Progenitor cell of endocrine pancreas (in vitro differentiated cells): ENCODE measurements at places on chromosomes 6 and 20. TPM values are rescaled to one million over a fixed set of nuclear protein-coding genes. Genes with fewer than 3 reads are reported as not detected.

DNA sequence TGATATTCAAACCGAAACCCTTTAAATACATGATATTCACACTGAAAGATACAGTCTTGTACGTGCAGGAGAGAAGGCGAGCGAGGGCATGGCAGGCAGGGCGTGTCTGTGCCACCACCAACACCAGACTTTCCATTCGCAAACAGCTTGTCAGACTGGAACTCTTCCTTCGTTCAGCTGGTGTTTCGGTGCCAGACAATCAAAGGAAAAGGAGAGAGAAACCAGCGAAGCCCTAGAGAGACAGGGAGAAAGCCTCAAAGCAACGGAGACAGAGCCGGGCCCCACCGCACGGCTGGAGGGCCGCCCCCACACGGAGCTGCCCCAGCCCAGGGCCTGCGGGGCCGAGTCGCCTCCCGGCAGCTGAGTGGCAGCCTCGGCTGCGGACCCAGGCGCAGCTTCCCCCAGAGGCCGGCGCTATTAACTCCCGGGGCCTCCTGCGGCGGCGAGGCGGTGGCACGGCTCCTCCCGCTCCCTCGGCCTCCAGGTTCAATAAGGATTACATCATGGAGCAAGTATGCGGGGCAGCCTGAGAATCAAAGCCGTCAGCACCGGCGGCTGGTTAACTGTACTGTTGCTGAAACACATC lies 32.1 kb upstream of the NR2E1 start:
- no peaks in the 10 kb centered on the region for H3K36me3 ChIP-seq
- H3K27me3 ChIP-seq = peaks cover 74% of the 10 kb centered on the region
- DNase-seq = peak; percentile 82
- H3K4me1 ChIP-seq = peaks cover 10% of the 10 kb centered on the region

DNA sequence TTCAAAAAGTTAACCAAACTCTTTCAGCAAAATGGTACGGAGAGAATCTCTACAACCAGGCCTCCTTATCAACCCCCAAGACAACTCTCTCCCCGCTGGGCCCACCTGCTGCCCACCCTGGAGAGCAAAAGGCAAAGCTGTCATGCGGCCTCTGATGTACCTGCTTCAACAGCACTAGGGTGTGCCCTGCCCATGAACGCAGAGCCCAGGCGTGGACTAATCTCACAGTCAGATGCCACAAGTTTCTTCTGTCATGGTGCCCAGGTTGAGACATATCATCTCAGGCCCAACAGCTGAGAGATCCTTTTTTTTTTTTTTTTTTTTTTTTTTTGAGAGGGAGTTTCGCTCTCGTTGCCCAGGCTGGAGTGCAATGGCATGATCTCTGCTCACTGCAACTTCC lies 26.3 kb downstream of the SLC2A4RG start:
- no peak for DNase-seq
- no peak overlapping the region for H3K27ac ChIP-seq
- H3K27me3 ChIP-seq = no peaks in the 10 kb centered on the region

- no peaks in the 10 kb centered on the region for H3K27me3 ChIP-seq
- H3K4me3 ChIP-seq = no peak overlapping the region
- no peak overlapping the region for H3K27ac ChIP-seq
- H3K36me3 ChIP-seq = peaks cover 8% of the 10 kb centered on the region
- DNase-seq = no peak
Measured at GRCh38 chr6:167045828-167046580, 46.8 kb downstream of the CEP43 start.

- DNase-seq = no peak
- no peak overlapping the region for H3K4me3 ChIP-seq
- H3K27me3 ChIP-seq = no peaks in the 10 kb centered on the region
- H3K36me3 ChIP-seq = peaks cover 6% of the 10 kb centered on the region
- H3K27ac ChIP-seq = no peak overlapping the region
Measured at GRCh38 chr6:76026101-76026500, 46.4 kb downstream of the IMPG1 start.

GRCh38 chr6:7252390-7252789 lies 60.6 kb downstream of the SSR1 start:
- no peak for DNase-seq
- peaks cover 9% of the 10 kb centered on the region for H3K4me1 ChIP-seq
- no peaks in the 10 kb centered on the region for H3K27me3 ChIP-seq
- H3K4me3 ChIP-seq = no peak overlapping the region

DNA sequence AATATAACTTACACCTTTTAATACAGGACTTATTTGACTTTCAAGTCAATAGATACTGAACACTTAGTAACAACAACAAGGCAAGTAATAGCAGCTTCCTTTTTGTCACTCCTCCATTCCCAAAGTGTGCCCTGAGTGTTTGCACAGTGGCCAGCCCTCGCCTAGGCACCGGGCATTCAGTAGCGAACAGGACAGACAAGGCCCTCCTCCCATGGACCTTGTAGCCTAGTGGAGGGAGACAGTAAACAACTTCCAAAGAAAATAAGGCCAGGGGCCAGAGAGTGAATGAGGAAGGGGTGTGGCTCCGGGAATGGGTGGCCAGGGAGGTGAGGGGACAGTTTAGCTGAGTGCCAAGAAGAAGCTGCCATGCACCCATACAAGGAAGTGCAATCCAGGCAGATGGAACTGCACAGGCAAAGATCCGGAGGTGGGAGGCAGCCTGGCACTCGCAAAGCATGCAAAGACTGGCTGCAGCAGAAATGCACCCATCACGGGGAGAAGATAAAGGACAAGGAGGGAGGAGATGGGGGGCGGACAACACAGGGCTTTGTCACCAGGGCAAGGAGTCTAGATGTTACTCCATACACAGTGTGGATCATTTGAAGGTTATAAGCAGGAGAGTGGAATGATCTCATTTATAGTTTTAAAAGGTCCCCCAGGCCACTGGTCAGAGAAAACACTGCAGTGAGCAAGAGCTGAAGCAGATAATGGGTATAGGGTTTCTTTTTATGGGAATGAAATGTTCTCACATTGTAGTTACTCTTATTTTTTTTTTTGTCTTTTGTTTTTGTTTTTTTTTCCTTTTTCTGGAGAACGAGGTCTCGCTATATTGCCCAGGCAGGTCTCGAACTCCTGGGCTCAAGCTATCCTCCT lies 32.2 kb downstream of the ATP9A start:
- H3K27ac ChIP-seq = peak overlapping the region; percentile 62
- no peak for DNase-seq
- no peaks in the 10 kb centered on the region for H3K36me3 ChIP-seq
- H3K4me3 ChIP-seq = no peak overlapping the region
- H3K27me3 ChIP-seq = no peaks in the 10 kb centered on the region

DNA sequence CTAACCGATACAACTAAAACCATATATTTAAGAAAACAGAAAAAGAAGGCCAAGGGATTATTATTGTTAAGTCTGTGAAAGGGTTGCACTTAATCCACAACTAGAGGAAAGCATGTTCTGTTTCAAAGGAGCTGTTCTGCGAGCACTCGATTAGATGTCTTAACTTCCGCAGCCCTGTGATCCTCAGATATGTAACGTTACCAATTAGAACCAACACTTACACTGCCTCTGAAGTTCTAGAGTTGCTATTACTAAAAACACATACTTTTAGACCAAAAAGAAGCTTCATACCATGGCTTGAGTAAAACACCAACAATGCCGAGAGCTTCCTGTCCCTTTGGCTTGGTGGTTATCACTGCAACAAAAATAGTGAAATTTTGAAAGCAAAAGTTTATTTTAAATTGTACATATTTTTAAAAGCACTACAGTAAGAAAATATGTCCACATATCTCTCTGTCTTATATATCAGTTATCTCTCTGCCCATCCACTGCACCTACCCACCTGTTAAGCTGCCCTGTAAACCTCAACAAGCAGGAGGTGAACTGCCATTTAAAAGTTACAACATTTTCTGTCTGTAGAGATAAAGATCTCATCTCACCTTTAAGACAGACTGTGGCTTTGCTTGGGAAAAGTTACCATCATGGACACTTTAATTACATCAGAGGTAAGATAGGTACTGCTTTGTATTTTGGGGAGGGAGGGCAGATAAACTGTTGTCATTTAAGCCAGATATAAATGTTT lies 7.1 kb upstream of the DUSP22 start:
- DNase-seq = no peak
- H3K27ac ChIP-seq = no peak overlapping the region
- H3K4me1 ChIP-seq = no peaks in the 10 kb centered on the region

GRCh38 chr6:155962276-155962675 lies 506.6 kb upstream of the NOX3 start:
- no peak overlapping the region for H3K4me3 ChIP-seq
- H3K4me1 ChIP-seq = peaks cover 12% of the 10 kb centered on the region
- H3K27ac ChIP-seq = no peak overlapping the region
- DNase-seq = no peak
- no peaks in the 10 kb centered on the region for H3K27me3 ChIP-seq

DNA sequence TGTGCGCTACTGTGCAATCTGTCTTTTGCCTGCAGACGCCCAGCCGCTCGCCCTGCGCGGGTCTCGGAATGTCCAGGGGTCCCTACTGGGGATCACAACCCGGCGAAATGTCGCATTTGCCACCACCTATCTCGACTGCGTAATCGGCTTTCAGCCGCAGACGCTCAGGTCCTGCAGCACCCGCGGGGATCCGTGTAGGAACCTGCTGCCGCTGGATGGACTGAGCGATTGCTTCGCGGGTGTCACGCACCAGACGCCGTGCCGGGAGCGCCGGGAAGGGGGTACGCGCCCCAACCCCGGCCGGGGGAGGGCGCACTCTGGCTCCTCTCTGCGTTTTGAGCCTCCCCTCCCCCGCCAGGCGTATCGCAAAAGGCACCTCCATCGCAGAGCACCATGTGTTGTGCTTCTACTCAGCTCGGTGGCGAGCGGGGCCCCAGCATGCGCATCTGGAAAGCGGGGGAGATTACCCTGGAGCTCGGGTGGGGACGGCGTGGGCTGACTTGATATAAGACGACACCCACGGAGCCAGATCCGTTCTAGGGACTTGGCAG lies 747 bp upstream of the PTPRA start:
- no peak overlapping the region for H3K27ac ChIP-seq
- peak; percentile 41 for DNase-seq
- H3K4me3 ChIP-seq = peak overlapping the region; percentile 81
- H3K36me3 ChIP-seq = peaks cover 3% of the 10 kb centered on the region
- H3K4me1 ChIP-seq = peaks cover 18% of the 10 kb centered on the region

Gene BPIFB1
- total RNA-seq = not detected in 2 replicates

DNA sequence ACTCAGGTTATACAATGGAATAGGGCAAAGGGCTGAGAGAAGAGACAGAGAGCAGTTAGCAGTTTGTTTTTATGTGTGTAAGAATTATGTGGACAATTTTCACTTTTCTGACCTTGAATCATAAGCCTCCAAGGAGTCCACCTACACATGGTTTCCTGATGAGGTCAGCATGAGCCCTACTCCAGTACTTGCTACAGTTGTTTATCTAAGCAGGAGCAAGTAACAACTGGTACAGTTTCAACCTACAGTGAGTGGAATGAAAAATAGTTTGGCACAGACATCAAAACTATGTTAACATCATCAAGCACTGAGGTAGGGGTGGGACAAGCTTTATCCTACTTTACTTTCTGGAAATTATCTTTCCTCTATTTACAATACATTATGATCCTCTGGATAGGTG lies 426.7 kb upstream of the ID4 start:
- H3K4me3 ChIP-seq = no peak overlapping the region
- H3K27ac ChIP-seq = no peak overlapping the region
- no peak for DNase-seq
- no peaks in the 10 kb centered on the region for H3K27me3 ChIP-seq
- H3K36me3 ChIP-seq = peaks cover 6% of the 10 kb centered on the region

Gene KCNK5
- 2.0 and 2.3 TPM in 2 replicates for total RNA-seq

Gene LKAAEAR1
- not detected in 2 replicates for total RNA-seq

DNA sequence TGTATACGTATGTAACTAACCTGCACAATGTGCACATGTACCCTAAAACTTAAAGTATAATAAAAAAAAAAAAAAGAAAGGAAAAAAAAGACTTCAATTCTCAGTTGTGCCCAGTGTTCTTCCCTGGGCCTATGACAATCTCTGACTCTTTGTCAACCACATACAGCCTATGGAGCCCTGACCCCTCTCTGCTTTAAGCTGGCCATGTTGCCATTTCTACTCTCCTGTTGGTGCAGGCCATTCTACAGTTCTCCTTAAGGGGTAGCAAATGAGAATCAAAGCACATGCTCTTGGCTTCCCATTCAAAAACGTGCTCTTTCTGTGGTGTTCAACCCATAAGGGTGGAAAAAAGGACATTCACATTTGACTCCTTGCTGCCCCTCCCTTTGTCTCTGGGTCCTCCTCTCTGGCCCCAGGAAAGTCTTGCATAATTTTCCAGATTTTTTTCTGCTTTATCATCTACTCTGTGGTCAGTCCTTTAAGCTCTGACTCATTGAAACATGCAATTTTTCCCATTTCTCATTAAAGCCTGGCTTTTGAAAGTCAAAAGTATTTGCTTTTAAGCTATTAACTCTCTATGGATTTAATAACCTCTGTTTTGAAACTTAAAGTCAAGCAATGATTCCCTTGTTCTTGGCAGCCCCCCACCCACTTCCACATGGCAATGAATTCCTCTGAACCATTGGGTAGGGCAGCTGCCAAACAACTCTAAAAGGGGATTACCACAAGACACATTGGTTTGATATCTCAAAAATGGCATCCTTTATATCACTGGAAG lies 208.6 kb upstream of the MCHR2 start:
- H3K27me3 ChIP-seq = no peaks in the 10 kb centered on the region
- H3K4me3 ChIP-seq = no peak overlapping the region
- no peak for DNase-seq
- H3K27ac ChIP-seq = no peak overlapping the region

Gene TBP
- 20.0 and 20.3 TPM in 2 replicates for total RNA-seq

GRCh38 chr20:53642196-53643030 lies 48.8 kb upstream of the ZNF217 start:
- DNase-seq = no peak
- no peaks in the 10 kb centered on the region for H3K27me3 ChIP-seq
- peaks cover 10% of the 10 kb centered on the region for H3K4me1 ChIP-seq
- H3K36me3 ChIP-seq = no peaks in the 10 kb centered on the region
- peak overlapping the region; percentile 89 for H3K27ac ChIP-seq
- no peak overlapping the region for H3K4me3 ChIP-seq

GRCh38 chr6:92701425-92702096 lies 717.8 kb downstream of the EPHA7 start:
- H3K4me3 ChIP-seq = no peak overlapping the region
- no peaks in the 10 kb centered on the region for H3K27me3 ChIP-seq
- no peaks in the 10 kb centered on the region for H3K4me1 ChIP-seq
- DNase-seq = no peak
- H3K27ac ChIP-seq = no peak overlapping the region

GRCh38 chr20:34526466-34526865 lies 10.2 kb downstream of the DYNLRB1 start:
- peak overlapping the region; percentile 46 for H3K27ac ChIP-seq
- H3K27me3 ChIP-seq = no peaks in the 10 kb centered on the region
- DNase-seq = no peak
- peaks cover 23% of the 10 kb centered on the region for H3K36me3 ChIP-seq

DNA sequence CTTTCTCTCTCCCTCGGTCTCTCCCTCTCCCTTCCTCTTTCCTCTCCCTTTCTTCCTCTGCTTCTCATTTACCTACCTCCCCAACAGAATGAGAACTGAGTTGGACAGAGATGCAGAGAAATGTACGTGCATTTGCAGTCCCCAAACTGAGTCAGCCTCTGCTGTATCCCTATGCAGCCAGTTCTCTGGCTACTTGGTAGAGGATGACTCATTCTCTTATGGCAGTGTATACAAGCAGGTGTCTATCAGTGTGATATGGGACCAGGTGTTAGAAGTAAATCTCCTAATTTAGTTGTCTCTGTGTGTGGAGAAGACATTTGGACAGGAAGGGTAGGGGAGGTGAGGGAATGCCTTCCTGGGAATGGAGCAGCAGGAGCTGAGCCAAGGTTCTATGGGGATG lies 470.8 kb downstream of the CD109 start:
- peaks cover 3% of the 10 kb centered on the region for H3K4me1 ChIP-seq
- no peak overlapping the region for H3K27ac ChIP-seq
- H3K4me3 ChIP-seq = no peak overlapping the region
- no peak for DNase-seq
- H3K27me3 ChIP-seq = no peaks in the 10 kb centered on the region

Gene SLC22A16
- total RNA-seq = not detected in 2 replicates

Gene CDSN
- total RNA-seq = not detected in 2 replicates
